Stimulated activated memory B cell treated with anti-CD40 and anti-IgM and Interleukin-4, amounts not matched to agents 10 μg/mL and 1 μg/mL and 100 μg/mL, for 72 hours (primary cell): ENCODE measurements at places on chromosomes 2 and 18.
A peak's percentile ranks its signal among the peaks of the same experiment; 100 is the strongest.

DNA sequence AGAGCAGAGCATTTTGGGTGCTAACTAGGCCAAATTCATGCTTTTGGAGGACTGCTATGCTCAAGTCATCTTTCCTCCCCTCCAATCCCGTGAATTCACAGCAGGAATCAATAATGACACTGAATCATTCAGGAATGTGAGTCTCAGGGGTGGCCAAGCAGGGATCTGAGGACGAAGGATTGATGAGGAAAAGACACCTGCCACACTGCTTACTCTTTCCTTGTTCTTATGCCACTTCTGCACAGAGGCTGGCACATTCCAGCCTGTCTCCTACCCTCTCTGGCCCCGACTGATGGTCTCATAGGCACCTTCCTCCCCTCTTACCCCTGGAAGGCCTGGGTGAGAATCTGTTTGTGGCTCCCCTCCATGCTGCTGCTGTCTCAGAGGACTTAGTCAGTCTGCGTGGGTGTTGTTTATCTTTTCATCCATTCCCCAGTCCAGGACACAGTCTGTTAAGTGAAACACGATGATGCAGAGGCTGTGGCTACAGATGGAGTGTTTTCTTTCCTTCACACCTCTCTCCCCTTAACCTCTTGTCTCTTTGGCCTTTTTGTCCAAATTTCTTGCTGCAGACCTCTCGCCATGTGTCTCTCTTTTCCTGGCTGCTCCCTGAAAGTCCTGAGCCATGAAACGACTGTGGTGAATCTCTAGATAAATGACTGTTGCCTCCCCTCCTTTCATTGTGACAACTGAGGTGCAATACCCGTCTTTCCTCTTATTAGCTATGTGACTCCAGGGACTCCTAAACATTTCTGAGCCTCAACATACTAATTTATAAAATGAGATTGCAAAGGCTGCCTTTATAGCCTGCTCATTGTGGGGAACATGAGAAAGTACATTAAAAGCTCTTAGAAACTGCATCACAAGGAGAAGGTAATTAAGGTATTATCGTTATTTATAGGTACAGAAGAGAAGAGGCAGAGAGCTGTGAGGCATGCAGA is 86.9 kb downstream of the RDH14 start:
- peak; percentile 25 for ATAC-seq

GRCh38 chr2:148410899-148411298 is 233.7 kb upstream of the EPC2 start:
- ATAC-seq = no peak

GRCh38 chr2:105604938-105605337 is 139.8 kb upstream of the NCK2 start:
- ATAC-seq = no peak

DNA sequence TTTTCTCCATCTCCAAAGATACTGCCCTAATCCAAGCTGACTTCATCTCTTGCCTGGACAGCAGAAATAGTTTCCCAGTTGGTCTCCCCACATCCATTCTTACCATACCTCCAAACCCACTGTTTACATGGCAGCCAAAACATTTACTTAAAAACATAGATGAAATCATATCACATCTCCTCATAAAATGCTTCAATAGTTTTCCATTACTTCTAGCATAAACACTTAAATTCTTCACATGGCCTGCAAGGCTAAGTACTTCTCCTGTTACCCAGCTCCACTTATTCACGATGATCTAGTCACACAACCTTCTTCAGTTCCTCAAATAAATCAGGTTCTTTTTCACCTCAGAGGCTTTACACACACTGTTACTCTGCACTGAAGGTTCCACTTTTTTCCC is 185.8 kb upstream of the ACVR2A start:
- ATAC-seq = no peak

- ATAC-seq = no peak
These were observed 191.2 kb upstream of the PXDN start for GRCh38 chr2:1935476-1935875.

GRCh38 chr2:217905896-217906295 is 96.9 kb downstream of the TNS1 start:
- no peak for ATAC-seq

- ATAC-seq = no peak
These were observed 100.1 kb downstream of the PLCL1 start for GRCh38 chr2:197904446-197904845.

- peak; percentile 34 for ATAC-seq
These were observed 31.1 kb upstream of the SATB2 start for GRCh38 chr2:199488772-199489400.

DNA sequence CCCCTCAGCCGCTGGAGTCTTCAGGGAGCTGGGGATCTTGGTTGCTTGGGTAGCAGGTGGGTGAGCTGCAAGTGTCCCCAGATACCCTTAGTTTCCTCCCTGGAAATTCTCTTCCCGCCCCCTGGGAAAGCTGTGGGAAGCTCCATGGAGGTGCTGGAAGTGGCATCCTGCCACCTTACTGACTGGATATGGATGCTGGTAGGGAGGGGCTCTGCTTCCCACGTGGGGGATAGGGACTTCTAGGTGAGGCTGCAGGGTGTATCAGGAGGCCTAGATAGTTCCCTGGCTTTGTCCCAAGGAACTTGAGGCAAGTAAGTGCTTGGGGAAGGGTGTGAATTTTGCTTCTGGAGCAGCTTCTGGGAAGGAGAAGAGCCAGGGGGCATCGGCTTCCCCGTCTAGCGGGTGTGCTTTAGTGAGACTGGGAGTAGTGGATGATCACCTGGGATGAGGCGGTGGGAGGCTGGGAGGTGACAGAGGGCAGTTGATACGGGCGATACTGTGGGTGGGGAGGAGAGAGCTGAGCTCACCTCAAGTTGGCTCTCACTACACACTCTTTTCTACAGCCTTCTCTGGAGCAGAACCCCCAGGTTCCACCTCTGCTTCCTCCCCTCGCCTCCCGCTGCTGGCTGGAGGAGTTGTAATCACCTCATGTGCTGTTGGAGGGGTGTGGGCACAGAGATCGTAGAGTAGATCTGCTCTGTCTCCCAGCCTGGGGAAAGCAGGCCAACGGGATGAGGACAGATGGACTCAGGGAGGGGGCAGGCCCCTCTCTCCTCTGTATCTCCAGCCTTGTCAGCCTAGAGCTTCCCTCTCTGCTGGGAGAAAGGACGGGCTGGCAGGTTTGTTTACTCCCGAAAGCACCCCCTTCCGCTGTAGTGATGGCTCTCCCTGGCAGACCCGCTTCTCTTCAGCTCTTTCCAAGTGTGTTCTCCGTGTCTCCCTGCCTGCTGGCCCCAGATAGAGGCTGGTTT is 19.8 kb downstream of the TET3 start:
- ATAC-seq = no peak

- ATAC-seq = peak; percentile 40
These were observed 2.0 kb downstream of the NAGK start for GRCh38 chr2:71070294-71071093.

- ATAC-seq = no peak
These were observed 169.1 kb downstream of the ATAD2B start for GRCh38 chr2:23757686-23758433.

- ATAC-seq = no peak
These were observed 18.2 kb upstream of the SEH1L start for GRCh38 chr18:12929477-12930083.

DNA sequence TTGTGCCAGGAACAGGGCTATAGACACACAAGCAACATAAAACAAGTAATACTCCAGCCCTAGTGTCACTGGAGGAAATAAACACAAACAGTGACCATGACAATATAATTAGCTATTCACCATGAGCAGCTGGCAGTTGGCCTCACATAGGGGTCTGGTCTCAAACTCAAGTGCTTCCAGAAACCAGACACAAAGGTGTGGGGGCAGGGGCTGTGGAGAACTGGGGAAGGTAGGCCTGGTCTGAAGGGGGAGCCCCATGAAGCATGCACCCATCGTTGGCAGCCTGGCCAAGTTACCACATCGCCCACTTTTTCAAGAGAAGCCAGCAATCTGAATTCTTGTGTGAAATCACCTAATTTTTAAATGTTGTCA is 49.5 kb upstream of the SP3 start:
- peak; percentile 58 for ATAC-seq

DNA sequence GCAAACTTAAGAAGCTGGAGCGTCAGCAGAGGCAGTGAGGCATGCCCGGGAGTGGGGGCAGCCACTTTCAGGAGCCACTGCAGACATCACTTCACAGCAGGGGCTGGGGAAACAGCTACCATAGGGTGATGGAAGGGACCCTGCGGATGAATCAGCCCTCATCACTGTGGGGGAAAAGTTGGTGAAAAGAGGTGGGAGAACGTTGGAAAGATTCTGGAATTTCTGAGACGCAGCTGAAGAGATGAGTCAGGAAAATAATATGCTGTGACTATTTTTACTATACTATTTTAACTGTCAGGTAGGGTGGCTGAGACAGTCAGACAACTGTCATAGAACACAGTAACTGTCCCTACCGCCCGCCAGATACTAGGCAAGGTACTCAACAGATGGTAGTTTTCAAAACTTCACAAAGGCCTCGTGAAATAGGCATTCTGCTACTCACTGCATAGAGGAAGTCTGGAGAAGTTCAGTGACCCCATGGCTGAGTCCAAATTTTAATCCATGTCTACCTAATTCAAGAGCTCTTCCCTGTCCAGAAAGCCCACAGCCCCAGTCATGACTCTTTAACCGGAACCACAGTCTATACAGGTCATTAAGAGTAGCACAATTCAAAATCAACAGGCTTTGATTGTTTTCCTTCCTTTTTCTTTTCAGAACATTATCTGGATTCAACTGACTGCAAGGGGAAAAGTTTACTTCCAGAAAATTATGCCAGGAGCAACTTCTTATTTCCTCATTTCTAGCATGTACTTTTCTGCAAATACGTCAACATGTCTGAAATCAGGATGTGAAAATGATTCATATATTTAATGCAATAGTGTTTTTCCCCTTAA is 39.3 kb upstream of the EPB41L3 start:
- ATAC-seq = no peak

- ATAC-seq = no peak
These were observed 54.9 kb upstream of the IGFBP2 start for GRCh38 chr2:216578325-216578724.

DNA sequence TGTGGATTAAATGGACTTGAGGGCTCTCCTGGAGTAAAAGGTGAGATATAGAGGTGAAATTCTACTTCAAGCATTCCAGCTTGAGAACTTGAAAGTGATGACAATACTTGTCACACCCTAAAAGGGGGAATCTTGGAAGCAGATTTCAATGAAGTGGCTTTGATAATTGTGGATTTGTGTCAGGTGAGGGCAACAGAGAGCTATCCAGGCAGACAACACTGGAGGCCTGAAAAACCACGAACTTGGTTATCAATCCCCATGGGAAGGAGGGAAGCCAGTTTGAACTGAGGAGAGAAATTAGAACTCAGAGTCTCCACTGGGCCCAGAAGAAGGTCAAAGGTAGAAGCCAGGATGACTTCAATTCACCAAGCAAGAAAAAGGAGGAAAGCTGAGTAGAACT is 263.9 kb downstream of the FIGN start:
- ATAC-seq = no peak

DNA sequence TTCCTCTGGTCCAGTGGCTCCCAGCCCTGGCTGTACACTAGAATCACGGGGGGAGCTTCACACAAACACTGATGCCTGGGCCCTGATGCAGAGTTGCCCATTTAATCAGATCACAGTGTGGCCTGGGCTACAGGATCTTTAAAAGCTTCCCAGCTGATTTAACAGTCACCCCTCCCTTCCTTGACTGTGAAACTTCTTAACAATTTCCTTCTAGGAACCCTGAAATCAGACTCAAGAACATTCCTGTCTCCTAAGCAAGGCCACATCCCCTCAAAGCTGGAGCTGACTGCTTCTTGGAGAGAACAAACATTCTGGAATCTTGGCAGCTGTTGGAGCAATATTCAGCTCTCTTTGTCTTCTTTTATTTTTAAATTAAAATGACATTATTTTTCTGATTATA is 88.7 kb downstream of the ADD2 start:
- no peak for ATAC-seq

DNA sequence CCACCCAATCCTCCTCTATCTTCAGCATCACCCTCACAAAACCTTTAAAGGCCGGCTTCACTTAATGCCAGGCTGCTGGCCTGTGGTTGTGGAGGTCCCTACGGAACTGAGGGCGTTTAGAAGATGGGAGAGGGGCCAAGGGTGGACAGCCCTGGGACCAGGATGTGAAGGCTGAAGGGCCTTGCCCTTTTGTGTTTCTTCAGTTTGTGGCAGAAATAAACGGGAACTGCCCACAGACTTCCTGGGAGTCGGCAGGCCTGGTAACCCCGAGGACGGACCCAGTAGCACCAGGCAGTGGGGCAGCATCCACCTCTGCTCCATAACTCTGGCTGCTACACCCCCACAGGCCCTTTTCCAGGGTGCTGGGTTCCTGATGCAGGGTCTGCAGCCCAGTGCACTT is 51.3 kb downstream of the LYPD1 start:
- ATAC-seq = no peak

GRCh38 chr18:21489119-21489750 is 111.3 kb downstream of the ESCO1 start:
- no peak for ATAC-seq

- peak; percentile 42 for ATAC-seq
These were observed 129.6 kb upstream of the SLC1A4 start for GRCh38 chr2:64859312-64860212.

- ATAC-seq = no peak
These were observed 350.9 kb downstream of the ARHGAP15 start for GRCh38 chr2:143480086-143480485.

DNA sequence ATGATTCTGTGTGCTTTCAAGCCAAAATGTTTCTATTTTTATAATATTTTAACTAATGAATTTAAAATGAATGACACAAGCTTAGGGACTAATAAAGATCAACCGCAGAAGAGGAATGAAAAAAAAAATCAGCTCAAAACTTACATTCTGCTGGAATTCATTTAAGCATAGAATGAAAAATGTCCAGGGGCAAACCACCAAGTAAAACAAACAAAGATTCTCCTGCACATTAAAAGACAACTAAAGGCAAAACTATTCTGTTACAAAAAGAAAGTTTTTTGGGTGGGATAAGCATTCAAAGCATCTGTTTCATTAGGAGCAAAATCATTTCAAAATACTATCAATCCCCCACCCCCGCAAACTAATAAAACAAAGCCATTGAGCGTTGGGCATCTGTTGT is 99.3 kb upstream of the SOX11 start:
- ATAC-seq = no peak

DNA sequence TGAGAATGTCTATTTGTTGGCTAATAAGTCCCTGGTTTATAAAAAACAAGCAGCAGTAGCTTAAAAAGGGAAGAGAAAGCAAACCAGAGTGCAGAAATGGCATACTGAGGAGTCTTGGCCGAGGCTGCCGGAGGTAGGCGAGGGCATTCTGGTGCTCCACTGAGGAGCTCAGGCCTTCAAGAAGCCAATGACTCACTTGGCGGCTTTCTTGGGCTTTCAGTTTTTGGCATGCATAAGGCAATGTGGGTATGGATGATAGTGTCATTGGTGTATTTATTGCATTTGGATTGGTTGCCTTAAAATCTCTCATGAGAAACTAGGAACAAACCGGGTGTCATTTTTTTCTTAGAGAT is 119.6 kb upstream of the ARL5A start:
- ATAC-seq = peak; percentile 27

- ATAC-seq = no peak
These were observed 119.9 kb downstream of the PARD3B start for GRCh38 chr2:204665207-204665606.

- no peak for ATAC-seq
These were observed 214.4 kb upstream of the EPAS1 start for GRCh38 chr2:46082531-46083485.
